ENCODE measurements at places on chromosomes 3 and 15.

DNA sequence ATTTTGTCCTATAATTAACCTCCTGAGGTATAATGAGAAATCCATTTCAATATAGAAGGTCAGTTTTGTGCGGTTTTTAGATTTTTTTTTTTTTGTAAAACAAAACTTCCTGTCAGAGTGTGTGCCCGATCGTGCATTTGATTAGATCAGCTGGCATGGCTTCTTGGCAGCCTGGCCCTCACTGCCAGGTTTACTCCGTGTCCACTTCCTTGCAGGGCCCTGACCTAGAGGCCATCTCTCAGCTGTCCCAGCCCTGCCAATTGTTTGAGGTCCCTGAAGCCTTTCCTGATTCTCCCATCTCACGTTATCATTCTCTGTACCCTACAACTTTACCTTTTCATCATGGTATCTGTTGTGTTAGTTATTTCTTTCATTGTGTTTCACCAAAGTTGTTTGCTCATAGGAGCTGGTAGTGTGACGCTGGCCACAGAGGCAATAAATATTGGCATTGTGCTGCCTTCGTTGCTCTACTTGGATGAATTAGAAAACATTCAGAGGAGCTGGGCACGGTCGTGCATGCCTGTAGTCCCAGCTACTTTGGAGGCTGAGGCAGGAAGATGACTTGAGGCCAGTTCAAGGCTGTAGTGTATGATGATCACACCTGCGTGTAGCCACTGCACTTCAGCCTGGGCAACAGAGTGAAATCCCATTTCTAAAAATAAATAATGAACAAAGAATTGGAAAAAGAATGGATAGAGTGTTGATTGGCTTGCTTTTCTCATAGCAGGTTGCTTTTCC, 202.0 kb downstream of the GHSR start:
- no peak for DNase-seq

DNA sequence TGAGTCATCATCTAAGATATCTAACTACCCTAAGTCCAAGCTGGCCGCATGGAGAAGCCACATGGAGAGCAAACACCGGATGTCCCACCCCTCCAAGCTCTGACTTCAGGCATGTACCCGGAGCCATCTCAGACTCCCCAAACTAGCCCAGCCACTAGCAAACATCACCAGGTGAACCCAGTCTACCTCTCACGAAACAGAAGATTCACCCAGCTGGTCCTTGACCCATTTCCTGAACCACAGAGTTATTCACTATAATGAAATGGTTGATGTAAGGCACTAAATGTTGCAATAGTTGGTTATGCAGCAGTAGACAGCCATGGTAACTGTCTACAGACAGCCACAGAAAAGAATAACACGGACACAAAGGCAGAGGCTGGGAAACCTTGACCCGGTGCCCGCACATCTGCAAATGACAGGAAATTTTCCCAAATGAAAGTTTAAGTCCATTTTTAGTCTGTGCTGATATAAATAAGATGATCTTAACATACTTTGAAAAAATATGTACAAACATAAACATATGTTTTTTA, 265.5 kb upstream of the ATP10A start:
- no peak for DNase-seq

DNA sequence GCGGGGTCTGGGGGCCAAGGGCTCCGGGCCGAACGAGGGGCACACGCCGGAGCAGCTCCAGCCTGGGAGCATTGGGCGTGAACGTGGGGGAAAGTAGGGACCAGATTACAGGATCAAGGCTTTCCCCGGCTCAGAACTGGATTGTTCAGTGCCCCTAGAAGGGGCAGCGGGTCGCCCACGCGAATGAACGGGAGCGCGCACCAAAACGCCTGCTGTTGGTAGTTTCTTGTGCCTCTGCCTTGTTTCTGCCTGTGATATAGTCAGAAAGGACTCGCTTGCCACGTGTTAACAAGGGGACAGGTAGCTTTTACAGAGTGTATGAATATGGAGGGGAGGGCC, 1.1 kb downstream of the CASR start:
- DNase-seq, result no peak

DNA sequence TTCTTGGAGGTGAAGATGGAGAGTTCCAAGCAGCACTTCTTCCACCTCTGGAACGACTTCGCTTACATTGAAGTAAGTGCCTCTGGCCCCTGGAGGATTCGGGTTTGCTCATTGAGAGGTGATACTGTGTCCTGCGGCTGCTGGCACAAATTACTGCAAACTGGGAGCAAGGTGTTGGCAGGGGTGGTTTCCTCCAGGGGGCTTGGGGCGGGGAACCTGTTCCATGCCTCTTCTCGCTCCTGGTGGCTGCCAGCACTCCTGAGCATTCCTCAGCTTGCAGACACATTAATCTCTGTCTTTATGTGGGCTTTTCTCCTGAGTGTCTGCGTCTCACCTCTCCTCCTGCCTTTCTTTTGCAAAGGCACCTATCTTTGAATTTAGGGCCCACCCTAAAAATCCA, 47.4 kb downstream of the MESD start:
- no peak for DNase-seq

GRCh38 chr3:37223576-37223975, 49.2 kb upstream of the LRRFIP2 start:
- DNase-seq, result no peak

Measured in astrocyte of the hippocampus (primary cell).